Germinal center (tissue), 1 donor: ENCODE measurements at places on chromosomes 5 and 9.

GRCh38 chr5:98483301-98483685 is 290.2 kb upstream of the RGMB start:
- DNase-seq, result no peak

DNA sequence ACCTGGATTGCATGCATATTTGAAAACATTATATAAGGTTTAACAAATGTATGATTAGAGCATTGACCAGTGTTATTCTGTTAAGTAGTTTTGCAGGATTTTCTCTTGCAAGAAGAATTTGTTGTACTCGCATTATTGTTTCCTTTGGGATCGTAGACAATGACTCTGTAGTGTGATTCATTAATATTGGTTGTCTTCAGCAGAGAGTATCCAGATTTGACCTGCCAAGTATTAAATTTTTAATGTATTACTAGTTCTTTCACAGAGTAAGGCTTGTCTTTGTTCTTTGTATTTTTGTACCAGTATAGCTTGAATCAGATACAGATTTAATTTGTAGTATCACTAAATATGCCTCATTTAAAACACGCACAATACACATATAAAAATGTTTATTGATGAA is 155.0 kb downstream of the PBX3 start:
- DNase-seq, result no peak

GRCh38 chr5:57780306-57780960 is 297.8 kb upstream of the ACTBL2 start:
- no peak for DNase-seq

DNA sequence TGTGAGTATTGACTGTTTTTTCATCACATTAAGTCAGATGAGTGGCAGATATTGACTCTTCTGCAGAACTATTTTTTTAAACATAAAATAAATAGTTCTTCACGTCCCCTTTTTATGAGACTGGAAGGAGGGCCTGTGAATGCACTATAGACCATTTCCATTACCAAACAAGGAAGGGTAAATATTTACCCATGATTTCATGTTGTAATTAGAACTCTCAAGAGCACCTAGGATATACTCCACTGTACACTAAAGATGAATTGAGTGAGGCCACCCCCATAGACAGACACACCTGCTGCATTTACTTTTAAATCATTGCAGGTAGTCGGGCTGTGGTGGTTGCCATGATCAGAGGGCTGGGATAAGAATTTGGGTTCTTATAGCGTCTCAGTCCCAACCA is 22.6 kb downstream of the SLC36A1 start:
- DNase-seq, result no peak

GRCh38 chr9:136107155-136107952 is 11.3 kb downstream of the TMEM250 start:
- DNase-seq, result no peak

DNA sequence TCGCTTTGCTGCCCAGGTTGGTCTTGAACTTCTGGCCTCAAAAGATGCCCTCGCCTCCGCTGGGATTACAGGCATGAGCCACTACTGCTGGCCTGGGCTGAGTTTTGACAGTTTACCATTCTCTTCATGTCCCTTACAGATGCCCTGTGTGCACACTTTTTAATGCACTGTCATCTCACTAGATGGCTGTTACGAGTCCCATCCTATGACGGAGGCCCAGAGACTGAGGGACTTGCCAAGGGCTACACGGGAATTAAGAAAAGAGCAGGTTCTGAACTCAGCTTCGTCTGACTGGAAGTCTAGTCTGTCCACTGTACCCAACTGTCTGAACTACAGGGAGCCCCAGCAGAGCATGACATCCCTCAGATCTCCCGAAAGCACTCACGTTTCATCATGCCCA is 63.9 kb downstream of the ARHGEF37 start:
- no peak for DNase-seq

- no peak for DNase-seq
Measured at GRCh38 chr9:92774274-92774673, 9.6 kb upstream of the BICD2 start.

- DNase-seq, result no peak
Measured at GRCh38 chr5:41776435-41776834, 93.8 kb downstream of the OXCT1 start.

- no peak for DNase-seq
Measured at GRCh38 chr5:58898538-58898937, 315.7 kb downstream of the RAB3C start.

DNA sequence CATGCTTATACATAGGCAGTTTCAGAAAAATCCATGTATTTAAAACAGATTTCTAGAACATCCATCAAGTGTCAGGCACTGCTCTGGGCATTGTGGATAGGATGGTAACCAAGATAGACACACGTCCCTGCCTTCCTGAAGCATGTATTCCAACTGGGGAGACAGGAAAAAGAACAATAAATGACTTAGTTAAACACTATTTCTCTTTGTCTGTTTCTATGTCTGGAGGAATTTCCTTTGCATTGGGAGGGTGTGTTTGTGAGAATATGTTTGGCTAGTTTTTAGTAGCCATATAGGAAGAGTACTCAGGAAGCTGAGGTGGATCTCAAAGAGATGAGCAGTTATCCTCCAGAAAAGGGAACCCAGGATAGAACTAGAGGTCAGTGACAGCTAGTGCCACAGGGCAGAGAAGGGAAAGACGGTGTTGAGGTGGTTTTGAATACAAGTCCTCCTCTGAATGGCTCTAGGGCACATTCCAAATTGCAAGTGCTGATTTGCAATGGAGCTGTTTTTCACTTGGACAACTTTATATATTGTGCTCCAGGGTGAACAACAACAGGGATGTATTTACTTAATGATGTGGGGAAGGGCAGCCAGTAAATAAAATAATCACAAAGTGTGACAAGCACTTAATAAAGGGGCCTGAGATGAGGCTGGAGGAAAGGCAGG is 144.7 kb upstream of the SHB start:
- DNase-seq, result no peak

DNA sequence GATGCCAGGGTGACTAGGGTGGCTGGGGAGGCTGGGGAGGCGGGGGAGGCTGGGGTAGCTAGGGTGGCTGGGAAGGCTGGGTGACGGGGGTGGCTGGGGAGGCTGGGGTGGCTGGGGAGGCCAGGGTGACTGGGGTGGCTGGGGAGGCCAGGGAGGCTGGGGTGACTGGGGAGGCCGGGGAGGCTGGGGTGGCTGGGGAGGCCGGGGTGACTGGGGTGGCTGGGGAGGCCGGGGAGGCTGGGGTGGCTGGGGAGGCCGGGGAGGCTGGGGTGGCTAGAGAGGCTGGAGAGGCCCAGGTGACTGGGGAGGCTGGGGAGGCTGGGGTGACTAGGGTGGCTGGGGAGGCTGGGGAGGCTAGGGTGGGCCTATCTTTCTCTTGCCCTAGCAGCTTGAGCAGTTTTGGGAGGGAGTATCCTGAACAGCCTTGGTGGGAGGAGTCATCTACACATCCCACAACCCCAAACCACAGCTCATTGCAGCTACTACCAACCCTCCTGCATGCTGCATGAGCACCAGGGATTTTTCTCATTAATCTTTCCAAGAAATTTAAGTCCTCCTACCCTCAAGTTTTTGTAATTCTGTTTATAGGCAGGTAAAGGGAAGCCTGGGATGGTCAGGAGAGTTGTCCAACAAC is 203.2 kb upstream of the IRX1 start:
- DNase-seq, result no peak

DNA sequence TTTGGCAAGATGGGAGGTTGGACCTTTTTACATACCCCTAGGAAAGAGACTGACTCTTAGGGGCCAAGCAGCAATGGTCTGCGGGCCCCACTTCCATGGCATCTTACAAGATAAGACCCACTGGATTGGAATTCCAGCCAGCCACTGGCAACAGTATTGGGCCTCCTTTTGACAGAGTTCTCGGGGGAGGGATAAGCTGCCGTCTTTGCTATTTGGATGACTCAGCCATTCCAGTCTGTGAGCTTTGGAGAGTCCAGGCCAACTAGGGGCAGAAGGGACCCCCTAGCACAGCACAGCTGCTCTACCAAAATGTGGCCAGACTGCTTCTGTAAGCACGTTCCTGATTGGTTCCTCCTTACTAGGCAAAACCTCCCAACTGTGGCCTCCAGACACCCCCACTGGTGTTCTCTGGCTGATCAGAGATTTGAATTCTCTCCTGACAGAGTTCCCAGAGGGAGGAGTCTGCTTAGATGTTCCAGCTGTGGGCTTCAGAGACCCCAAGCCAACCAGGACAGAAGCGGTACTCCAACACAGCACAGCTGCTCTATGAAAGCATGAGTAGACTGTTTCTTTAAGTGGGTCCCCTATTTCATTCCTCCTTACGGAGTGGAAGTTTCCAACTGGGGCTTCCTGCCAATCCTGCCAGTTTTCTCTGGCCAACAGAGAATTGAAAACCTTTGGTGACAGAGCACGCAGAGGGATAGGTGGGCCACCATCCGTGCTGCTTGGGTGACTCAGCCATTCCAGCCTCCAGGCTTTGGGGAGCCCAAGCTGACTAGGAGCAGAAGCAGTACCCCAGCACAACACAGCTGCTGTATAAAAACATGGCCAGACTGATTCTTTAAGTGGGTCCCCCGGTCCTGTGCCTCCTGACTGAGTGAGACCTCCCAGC is 672.1 kb upstream of the RIOK2 start:
- DNase-seq, result no peak

DNA sequence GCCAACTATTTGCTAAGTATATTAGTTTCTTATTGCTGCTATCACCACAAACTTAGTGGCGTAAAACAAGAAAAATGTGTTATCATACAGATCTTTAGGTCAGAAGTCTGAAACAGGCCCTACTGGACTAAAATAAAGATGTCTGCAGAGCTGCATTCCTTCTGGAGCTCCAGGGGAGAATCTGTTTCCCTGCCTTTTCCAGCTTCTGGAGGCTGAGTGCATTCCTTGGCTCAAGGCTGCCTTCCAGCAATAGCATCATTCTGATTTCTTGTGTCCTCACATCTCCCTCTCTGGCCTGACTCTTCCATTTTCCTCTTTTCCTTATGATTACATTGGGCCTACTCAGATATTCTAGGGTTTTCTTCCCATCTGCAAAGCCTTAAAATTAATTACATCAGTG is 15.9 kb downstream of the MAN2A1 start:
- DNase-seq, result no peak

GRCh38 chr9:87137718-87138117 is 190.4 kb upstream of the GAS1 start:
- no peak for DNase-seq

DNA sequence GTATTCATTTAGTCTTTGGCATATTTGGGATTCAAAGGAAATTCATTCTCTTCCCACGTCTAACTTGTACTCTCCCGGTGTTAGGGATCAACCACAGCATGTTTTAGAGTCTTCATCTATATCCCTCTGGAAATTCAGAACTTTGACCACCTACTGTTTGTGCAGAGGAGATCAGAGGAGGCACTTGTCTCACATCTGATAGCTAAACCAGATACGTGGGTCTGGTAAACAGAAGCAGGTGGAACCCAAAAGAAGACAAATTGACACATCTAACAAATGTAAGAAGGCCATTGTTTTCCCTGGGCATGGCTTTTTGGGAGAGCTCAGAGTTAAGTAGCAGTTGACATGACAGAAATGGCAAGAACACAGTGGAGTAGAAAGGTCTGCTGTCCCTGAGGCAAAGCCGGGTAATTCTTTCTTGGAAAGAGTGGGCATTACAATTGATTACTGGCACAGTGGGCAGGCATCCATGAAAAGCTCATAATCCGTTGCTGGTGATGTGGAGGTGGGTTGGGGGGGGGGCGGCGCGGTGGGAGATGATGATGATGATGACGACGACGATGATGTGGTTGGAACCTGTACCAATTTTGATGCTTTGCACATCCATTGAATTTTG is 27.5 kb downstream of the PIP5K1B start:
- DNase-seq, result no peak
